ENCODE measurements at places on chromosomes 1 and 21.
A peak's percentile ranks its signal among the peaks of the same experiment; 100 is the strongest.

DNA sequence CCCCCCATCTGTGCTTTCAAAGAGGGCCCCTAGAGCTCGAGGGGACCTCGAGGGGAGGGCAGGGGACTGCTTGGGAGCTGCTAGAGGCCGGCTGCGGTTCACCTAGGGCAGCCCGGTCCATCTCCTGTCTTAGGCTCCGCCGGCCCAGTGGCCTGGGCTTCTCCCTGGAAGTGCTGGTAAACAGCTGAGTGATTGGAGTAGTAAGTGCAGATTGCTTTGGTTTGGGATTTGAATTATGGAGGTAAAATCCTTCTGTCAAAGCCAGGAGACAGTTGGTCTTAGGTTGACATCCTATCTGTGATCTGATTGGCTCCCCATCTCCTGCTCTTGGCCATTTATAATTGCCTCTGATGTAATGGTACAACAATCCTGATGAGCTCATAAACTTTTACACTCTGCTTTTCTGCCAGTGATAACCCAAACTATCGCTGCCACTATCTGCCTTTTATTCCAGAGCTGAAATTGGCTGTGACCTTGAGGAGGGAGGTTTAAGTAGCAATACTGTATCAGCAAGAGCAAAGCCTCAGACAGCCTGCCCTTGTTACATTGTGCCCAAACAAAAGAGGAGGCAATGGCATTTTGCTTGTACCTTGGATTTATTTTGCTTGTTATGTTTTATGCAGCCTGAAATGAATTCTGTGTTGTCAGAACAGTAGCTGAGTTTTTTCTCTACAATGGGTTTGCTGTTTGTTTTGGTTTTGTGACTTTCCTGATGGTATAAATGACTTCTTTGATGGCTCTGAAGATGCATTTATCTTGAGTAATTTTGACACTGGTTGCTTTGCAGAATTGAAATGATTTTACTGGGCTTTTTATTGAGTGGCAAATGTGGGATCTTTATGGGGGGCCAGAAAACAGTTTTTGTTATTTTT is 2.4 kb downstream of the ARID1A start:
- DNase-seq: no peak

DNA sequence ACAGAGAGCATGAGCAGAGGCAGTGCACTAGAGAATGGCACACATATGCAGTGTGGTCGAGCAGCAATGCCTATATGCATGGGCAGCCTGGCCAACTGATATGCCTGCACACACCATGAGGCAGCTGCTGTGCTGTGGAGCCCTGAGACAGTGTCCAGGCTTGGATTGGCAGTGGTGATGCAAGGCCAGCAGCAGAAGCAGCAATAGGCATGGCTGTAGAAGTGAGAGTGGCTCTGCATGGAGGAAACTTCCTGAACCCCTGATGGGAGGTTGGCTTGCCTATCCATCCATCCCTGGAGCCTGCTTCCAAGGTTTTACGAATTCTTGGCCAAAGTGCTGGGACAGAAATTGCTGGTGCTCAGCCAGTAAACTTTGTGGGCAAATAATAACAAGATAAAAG is 89.7 kb downstream of the DIRAS3 start:
- DNase-seq: no peak

- DNase-seq: no peak
Measured at GRCh38 chr1:209777587-209777986, 6.8 kb downstream of the C1orf74 start.

DNA sequence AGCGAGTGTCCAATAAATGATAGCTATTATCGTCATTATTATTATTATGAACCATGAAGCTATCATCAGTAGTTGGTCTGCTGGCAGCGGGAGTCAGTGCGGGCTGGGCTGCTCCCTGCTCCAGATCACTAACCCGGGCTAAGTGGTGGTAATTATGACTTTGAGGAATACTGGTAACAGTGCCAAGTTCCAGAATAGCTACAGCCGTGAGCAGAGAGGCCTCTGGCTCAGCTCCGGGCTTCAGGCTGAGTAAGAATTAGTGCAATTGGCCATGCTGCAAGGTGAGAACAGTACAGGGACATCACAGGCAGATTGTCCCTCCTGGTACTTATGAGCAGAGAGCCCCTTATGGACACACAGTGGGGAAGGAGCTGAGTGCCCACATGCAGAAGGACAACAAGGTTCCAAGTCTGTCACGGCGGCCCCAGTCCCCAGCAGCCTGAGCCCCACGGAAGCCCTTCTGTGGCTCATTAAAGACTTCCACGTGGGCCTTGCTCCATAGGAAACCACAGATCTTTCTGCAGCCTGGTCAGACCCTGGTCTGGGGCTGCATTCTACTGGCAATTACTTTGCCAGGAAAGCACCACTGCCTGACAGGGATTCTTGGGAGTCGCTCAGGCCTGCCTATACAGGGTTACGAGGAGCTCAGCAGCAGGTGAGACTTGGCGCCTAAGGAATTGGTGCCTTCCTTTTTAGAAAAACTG is 235.1 kb downstream of the RRAGC start:
- DNase-seq: no peak

- peak; percentile 79 for DNase-seq
Measured at GRCh38 chr1:109931189-109931731, 20.6 kb downstream of the CSF1 start.

DNA sequence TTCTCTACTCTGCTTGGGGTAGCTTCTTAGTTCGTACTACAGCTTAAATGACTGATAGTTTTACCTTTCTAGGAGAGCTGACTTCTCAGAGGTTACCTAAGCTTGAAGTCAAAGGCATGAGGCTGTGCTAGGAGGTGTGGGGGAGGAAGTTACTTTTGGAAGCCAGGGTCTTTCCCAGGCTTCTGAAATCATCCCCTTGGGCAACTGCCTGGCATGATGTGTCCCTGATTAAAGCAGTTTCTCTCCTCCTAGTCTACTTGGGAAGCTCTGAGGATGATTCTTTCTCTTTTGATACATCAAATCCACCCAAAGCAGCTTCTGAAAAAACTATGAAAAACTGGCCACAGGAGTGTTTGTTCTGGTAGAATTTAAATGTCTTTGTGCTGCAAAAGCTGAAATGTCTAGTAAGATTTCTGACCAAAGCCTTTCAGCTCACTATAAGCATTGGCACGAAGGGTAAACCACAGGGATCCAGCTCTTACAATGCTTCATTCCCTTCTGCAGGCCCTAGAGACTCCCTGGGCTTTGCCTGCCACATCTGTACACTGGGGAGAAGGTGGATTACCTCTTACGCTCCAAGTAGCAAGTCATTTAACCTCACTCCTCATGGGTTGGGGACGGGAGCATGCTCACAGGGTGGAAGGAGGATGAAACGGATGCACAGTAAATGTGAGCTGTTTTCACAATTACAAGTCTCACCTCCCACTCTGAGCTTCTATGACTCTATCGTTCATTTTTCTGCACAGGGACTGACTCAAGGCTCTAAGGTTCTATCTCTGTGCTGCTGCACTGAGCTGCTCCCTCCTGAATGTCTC is 59.6 kb downstream of the RUNX1 start:
- no peak for DNase-seq

- DNase-seq: no peak
Measured at GRCh38 chr21:33967086-33967571, 51.5 kb upstream of the ATP5PO start.

- no peak for DNase-seq
Measured at GRCh38 chr1:11648039-11648438, 6.2 kb downstream of the FBXO2 start.

- DNase-seq: no peak
Measured at GRCh38 chr1:3560251-3560871, 50.9 kb downstream of the MEGF6 start.

DNA sequence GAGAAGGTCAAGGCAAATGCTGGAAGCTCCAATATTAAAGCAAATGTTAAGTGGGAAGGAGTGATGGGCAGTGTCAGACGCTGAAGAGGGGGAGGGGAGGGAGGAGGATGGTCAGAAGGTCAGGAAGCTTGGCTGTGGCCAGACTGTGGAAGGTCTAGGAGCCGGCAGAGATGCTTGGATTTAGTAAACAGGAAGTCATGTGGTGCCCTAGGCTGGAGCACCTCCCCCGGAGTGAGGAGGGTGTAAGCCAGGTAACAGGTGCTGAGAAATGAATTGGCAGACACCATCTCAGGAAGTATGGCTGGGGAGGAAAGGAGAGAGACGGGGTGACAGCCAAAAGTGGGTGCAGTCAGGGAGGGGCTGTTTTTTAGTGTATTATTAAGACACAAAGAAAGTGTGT is 17.7 kb downstream of the CSMD2 start:
- no peak for DNase-seq

DNA sequence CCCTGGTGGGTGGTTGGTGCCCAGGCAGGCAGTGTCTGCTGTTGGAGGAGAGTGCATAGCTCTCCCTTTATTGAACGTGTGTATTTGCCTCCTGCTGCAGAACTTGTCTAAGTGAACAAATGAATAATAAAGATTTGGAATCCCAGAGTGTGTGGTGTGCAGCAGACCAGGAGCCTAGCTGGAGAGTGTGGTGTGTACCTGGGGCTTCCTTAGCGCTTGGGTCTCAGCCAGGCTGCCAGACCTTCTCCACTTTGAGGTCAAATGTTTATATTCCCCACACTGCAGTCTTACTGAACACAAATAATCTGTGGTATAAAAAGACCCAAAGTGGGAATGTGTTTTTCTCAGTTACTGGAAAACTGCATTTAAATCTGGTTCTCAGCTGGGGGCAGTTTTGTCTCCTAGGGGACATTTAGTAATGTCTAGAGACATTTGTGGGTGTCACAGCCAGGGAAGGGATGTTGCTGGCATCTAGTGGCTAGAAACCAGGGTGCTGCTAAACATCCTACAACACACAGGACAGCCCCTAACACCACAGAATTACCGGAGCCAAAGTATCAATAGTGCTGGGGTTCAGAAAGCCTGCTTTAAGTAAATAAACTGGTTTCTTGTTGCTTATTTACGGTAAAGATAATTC is 23.6 kb downstream of the SLC37A1 start:
- no peak for DNase-seq

- DNase-seq: no peak
Measured at GRCh38 chr1:203359010-203359571, 8.2 kb upstream of the FMOD start.

DNA sequence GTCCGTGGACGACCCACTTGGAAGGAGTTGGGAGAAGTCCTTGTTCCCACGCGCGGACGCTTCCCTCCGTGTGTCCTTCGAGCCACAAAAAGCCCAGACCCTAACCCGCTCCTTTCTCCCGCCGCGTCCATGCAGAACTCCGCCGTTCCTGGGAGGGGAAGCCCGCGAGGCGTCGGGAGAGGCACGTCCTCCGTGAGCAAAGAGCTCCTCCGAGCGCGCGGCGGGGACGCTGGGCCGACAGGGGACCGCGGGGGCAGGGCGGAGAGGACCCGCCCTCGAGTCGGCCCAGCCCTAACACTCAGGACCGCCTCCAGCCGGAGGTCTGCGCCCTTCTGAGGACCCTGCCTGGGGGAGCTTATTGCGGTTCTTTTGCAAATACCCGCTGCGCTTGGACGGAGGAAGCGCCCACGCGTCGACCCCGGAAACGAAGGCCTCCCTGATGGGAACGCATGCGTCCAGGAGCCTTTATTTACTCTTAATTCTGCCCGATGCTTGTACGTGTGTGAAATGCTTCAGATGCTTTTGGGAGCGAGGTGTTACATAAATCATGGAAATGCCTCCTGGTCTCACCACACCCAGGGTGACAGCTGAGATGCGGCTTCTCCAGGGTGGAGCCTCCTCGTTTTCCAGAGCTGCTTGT is 32.4 kb downstream of the PRMT2 start:
- DNase-seq: no peak

GRCh38 chr1:246280551-246280950 is 226.5 kb downstream of the SMYD3 start:
- no peak for DNase-seq

DNA sequence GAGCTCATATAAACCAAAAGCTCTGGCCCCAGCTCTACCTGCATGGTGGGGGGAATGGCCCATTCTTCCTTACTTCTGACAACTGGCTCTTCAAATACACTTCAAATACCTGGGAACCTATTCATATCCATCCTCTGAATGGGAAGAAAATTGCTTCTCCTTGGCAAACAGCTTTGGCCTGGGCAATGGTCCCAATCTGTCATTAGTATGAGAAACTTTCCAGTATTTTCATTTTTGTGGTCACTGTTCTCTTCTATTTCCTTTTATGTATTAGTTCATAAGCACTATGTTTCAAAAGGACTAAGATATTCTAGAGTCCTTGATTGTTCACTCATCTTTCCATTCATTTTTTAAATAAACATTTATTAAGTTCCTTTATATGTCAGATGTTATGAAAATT is 5.2 kb upstream of the HSD3B2 start:
- no peak for DNase-seq

DNA sequence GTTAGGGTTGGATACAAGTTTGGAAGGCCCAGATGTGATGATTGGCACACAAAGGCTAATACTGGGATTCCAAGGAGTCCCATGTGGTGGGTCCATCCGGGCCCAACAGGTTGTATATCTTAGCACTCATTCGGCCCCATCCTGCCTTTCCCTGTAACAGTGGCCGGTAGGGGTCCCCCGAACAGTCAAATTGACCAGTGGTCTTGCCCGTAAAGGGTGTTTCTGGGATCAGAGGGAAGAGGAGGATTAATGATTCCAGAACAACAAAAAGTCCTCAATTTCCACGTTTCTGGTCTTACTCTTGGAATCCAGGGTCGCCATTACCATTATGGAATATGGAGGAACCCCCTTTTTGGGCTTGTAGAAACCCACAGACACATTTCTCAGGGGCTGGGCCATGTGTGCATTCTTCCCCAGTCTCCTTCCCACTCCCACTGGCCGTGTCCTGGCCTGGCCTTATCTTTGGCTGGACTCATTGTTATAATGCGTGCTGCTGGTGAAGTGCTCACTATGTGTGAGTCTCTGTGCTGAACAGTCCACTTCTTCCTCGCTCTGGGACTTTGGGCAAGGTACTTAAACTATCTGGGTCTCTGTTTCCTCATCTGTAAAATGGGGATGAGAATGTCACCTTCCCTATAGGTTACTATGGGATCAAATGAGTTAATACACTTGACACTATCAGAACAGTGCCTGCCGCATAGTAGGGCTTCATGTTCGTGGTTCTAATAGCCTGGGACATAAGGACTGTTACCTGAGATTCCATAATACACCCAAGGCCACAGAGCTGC is 161.8 kb downstream of the DYRK1A start:
- no peak for DNase-seq

DNA sequence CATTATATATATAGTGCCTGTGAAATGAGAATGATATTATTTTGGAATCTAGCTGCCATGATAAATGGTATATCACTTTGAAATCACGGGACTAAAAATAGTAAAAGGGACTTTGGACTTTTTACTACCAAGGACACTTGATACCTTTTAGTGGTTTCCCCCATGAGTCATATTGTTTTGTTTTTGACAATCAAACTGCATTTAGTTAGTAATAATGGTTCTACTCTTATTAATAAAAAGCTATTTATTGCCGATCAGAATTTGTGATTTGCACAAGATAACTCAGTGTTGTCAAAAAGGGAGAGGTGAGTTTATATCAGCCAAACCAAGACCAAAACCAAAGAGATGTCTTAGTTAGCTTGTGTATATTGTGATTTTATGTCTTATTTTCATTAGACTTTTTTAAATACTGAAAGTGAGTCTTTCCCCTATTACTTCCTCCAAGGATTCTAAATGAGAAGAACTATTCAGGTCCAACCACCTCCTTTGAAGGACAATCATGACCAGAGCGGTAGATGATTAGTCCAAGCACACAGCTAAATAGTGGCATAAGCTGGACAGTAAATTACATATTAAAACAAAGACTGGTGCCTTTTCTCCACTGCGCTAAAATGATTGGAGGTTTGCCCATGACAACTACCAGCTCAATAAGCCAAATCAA is 281.7 kb upstream of the ESRRG start:
- no peak for DNase-seq

- DNase-seq: no peak
Measured at GRCh38 chr21:35222021-35222420, 172.9 kb upstream of the RUNX1 start.

Data from left lobe of liver (tissue), 2 donors.